ENCODE measurements at places on chromosomes 7 and 10. TPM values are rescaled to one million over a fixed set of nuclear protein-coding genes. Genes with fewer than 3 reads are reported as not detected.
A peak's percentile ranks its signal among the peaks of the same experiment; 100 is the strongest.

DNA sequence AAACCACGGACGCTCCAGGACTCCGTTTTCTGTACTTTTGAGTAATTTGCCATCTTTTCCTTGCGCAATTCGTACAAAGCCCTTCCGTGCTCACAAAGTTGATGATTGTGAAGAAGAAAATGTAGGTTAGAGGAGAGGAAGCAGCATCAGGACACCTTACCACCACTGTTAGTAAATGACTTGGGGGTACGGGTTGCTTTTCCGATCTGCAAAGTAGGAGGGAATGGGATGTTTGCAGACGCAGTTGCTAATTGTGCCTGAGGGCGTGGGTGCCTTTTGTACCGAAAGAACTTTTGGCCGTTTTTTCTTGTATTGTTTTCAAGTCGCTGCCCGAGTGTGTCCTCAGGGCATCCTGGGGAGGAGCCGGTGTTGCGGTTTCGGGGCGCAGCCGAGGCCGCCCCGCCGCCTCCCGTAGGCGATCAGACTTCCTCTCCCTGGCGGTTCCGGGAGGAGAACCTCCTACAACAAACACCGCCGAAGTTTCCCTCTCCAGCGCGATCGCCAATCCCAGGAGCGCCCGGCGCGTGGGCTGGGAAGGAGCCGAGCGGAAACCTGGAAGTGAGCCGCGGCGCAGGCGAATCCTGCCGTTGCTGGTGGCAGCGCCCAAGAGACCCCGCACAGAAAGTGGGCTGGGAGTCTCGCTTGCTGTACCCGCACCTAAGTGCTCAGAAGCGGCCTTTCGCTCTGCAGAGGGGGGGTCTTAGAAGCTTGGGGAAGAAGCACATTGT lies 1.0 kb downstream of the PRR15 start:
- H3K36me3 ChIP-seq, result no peaks in the 10 kb centered on the region
- no peaks in the 10 kb centered on the region for H3K4me1 ChIP-seq

DNA sequence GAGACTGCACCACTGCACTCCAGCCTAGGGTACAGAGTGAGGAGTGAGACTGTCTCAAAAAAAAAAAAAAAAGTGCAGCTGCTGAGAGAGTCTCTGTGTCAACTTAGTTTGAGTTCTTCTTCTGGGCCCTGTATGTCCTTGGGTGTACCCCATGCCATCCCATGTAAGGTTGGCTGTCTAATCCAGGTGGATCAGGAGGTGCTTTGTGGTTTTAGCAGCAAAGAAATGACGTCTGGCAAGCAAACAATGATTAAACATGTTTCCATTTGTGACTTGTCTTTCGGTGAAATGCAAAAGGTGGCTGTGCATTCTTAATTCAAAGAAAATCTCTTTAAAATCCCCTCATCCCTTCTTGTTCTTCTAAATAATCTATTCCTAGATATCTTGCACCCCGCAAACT lies 255.9 kb downstream of the ANKRD30A start:
- H3K4me1 ChIP-seq, result no peaks in the 10 kb centered on the region
- H3K27me3 ChIP-seq, result no peaks in the 10 kb centered on the region
- H3K36me3 ChIP-seq, result no peaks in the 10 kb centered on the region
- H3K4me3 ChIP-seq, result no peak overlapping the region

- no peaks in the 10 kb centered on the region for H3K36me3 ChIP-seq
- H3K27ac ChIP-seq, result peak overlapping the region; percentile 73
Measured at GRCh38 chr7:70693686-70694433, 438.1 kb upstream of the GALNT17 start.

DNA sequence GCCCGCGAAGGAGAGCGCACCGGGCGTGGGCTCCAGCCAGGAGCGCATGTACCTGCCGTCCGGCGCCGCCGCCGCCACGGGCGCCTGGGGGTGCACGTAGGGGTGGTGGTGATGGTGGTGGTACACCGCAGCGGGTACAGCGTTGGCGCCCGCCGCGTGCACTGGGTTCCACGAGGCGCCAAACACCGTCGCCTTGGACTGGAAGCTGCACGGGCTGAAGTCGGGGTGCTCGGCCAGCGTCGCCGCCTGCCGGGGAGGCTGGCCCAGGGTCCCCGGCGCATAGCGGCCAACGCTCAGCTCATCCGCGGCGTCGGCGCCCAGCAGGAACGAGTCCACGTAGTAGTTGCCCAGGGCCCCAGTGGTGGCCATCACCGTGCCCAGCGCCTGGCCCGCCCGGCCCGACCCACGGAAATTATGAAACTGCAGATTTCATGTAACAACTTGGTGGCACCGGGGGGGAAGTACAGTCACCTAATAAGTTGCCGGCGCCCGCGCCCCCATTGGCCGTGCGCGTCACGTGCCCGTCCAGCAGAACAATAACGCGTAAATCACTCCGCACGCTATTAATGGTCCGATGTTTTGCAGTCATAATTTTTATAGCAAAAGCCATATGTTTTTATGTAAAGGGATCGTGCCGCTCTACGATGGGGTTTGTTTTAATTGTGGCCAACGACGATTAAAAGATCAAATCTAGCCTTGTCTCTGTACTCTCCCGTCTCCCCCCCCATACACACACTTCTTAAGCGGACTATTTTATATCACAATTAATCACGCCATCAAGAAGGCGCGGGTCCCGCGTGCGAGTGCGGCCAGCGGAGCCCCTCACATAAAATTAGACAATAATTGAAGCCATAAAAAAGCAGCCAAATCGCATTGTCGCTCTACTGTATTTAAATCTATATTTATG lies at the start of gene HOXA9:
Gene HOXA9, minus strand, starts transcription at position 449 of the 907 bp plus-strand sequence. Its CDS starts 80 bp downstream, at position 369.
- H3K4me3 ChIP-seq, result peak within 1 kb of the TSS; percentile 64
- peak; percentile 90 for DNase-seq
- peak within 1 kb of the TSS; percentile 94 for H3K27ac ChIP-seq

DNA sequence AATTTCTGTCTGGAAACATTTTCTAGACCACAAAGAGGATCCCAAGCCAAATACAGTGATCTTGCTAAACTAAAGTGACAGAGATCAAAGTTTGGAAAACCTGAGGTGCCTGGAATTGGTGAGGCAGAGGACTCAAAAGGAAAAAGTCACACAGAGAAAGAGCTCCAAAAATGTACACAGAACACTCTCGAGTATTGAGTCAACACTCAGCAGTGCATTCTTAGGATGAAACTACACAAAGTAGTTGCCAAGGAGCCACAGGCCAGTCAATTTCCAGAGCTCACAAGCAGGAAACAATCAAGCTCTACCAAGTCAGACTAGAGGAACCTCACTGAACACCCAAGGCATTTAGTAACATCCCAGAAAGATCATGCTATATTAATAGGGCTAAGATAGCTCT lies 61.3 kb downstream of the MICU1 start:
- no peaks in the 10 kb centered on the region for H3K4me1 ChIP-seq
- no peak for DNase-seq
- H3K4me3 ChIP-seq, result no peak overlapping the region
- no peaks in the 10 kb centered on the region for H3K27me3 ChIP-seq

GRCh38 chr7:95863-96260 lies 96.5 kb upstream of the FAM20C start:
- no peak for DNase-seq
- H3K36me3 ChIP-seq, result no peaks in the 10 kb centered on the region
- H3K27me3 ChIP-seq, result no peaks in the 10 kb centered on the region
- H3K4me1 ChIP-seq, result no peaks in the 10 kb centered on the region
- no peak overlapping the region for H3K4me3 ChIP-seq

DNA sequence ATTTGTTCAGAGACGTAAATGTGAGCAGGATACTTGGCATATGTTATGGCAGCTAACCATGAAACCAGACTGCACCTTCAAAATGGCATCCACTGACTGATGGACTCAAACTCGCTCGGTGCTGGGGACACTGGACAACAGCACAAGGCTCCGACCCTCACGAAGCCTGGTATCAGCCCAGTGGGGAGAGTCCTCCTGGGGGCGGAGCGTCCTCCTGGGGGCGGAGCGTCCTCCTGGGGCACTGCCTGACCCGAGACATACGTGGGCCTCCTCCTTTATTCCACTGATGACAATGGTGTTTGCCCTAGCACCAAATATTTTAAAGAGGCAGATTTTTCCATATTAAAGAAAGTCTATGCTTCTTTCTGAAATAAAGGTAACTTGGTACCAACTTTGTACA lies 39.5 kb downstream of the ESYT2 start:
- no peak for DNase-seq
- no peaks in the 10 kb centered on the region for H3K36me3 ChIP-seq
- H3K4me1 ChIP-seq, result no peaks in the 10 kb centered on the region

DNA sequence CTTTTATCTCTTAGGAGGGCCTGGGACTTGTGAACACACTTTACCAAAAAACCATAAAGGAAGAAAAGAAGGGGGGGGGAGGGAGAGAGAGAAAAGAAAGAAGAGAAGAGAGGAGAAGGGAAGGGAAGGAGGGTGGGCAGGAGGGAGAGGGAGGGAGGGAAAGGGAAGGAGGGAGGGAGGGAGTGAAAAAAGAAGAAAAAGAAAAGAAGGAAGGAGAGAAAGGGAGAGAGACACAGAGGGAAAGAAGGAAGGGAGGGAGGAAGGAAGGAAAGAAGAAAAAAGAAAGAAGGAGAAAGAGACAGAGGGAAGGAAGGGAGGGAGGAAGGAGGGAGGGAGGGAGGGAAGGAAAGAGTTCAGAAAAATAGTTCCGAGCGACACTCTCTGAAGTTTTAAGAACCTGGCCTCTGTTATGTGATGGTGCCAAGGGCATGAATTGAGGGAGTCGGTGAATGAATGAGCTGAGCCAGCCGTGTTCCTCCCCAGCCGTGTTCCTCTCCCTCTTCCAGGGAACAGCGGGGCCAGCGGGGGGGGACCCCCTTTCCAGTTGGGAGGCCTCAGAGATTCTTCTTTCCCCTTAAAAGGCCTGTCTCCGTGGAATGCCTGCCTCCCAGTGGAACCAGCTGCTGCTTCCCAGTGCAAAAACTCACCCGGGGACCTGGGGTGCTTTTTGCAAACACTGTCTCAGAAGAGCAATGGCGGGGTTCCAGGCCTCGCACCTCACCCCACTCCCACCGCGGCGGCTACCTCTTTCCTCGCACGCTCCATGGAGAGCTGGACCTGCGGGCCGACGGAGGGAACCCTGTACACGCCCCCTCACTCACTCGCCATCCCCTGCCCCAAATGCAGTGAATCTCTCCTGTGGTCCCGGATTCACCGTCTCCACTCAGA lies 84.1 kb downstream of the FOXL3 start:
- H3K27ac ChIP-seq, result no peak overlapping the region
- H3K4me3 ChIP-seq, result no peak overlapping the region
- no peaks in the 10 kb centered on the region for H3K27me3 ChIP-seq
- peaks cover 12% of the 10 kb centered on the region for H3K4me1 ChIP-seq
- DNase-seq, result no peak
- no peaks in the 10 kb centered on the region for H3K36me3 ChIP-seq

DNA sequence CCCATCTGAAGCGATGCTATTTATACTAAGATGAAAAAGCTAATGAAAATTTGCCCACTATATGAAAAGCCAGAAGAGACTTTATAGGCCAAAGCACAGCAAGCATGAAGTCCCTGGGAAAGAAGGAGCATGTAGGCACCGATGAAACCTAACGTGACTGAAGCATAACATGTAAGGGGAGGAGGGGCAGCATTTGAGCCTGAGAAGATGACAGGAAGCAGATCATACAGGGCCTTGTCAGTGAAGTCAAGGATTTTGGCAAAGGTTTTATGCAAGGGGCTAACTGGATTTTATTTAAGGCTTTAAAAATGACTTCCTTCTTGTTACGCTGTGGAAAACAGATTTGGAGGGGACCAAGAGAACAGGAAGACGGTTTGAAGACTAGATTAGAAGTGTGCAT lies 744.0 kb downstream of the PHTF2 start:
- DNase-seq, result no peak
- H3K27ac ChIP-seq, result no peak overlapping the region
- no peaks in the 10 kb centered on the region for H3K36me3 ChIP-seq
- no peaks in the 10 kb centered on the region for H3K4me1 ChIP-seq
- no peak overlapping the region for H3K4me3 ChIP-seq
- H3K27me3 ChIP-seq, result no peaks in the 10 kb centered on the region

- no peak overlapping the region for H3K4me3 ChIP-seq
- H3K36me3 ChIP-seq, result no peaks in the 10 kb centered on the region
- no peaks in the 10 kb centered on the region for H3K27me3 ChIP-seq
Measured at GRCh38 chr10:71878327-71879034, 27.4 kb upstream of the PSAP start.

DNA sequence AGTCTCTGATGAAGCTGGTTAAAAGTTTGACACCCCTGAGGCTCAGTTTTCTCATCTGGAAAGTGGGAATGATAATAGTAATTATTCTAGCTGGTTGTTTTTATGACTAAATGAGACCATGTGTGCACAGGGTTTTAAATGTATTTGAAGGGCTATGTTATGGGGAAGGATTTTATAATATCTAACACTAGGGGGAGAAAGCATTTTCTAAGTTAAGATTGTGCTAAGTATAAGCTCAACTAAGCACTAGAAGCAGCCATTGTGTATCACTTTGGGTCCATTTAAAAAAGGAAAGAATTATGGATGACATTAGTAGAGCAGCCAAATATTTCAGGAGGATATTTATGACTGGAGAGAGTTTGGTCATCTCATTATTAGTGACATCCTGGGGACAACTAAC lies 49.5 kb upstream of the CREB5 start:
- no peaks in the 10 kb centered on the region for H3K4me1 ChIP-seq
- DNase-seq, result no peak
- H3K27ac ChIP-seq, result no peak overlapping the region
- no peaks in the 10 kb centered on the region for H3K27me3 ChIP-seq
- H3K4me3 ChIP-seq, result no peak overlapping the region

DNA sequence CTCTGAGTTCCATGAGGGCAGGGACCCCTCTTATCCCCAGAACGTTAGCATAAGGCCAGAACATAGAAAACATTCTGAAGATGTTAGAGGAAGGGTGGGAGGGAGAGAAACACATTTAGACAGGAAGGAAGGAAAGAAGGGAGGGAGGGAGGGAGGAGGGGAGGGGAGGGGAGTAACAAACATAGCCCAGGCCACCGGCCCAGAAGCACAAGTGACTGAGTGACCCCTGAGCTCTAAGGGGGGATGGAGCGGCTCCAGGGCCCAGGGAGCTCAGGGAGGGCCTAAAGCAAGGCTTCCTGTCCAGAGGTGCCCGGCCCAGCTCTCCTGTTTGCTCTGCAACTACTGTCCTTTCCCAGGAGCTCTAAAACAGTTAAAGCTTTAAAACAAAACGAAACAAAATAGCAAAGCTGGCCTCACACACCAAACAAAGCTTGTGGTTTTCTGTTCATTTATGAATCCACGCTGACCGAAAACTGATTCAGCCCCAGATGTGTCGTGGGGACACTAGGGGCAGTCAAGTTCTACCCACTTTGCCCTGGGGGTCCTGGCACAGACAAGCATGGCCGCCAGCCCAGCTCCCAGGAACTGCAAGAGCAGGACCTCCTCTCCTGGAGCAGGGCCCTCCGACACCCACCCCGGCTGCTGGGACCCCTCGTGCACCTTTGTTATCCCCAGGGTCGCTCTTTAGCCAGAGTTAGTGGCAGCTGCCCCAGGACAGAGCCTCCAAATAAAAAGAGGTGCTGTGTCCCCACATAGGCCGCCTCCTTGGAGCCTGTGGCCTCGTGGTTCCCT lies 496.2 kb upstream of the FOXK1 start:
- no peak overlapping the region for H3K27ac ChIP-seq
- H3K4me3 ChIP-seq, result no peak overlapping the region
- no peaks in the 10 kb centered on the region for H3K4me1 ChIP-seq
- no peaks in the 10 kb centered on the region for H3K27me3 ChIP-seq
- DNase-seq, result no peak

The UNC5B gene
- 18.5 TPM for total RNA-seq

The PRTFDC1 gene
- total RNA-seq, result 16.0 TPM

The CELF2 gene
- total RNA-seq, result 34.4 TPM

The GPRIN2 gene
- 32.3 TPM for total RNA-seq
